ENCODE measurements at places on chromosomes 12 and 14.

DNA sequence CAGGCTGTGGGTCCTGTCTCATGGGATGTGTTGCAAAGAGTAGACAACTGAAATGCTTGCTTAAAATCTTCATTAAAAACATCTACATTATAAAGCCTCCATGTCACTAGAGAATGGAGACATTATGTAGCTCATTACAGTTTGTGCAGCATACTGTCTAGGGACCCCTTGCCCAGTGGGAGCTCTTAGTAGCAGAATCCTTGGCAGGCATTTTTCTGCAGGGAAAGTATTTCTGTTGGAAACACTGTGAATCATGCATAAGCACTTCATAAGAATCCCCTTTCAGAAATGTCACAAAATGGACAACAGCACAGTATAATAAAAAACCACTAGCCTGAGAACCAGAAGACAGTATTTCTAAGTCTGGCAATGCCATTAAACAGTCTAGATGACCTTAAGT lies 174.3 kb downstream of the MGAT4C start:
- no peak for DNase-seq

DNA sequence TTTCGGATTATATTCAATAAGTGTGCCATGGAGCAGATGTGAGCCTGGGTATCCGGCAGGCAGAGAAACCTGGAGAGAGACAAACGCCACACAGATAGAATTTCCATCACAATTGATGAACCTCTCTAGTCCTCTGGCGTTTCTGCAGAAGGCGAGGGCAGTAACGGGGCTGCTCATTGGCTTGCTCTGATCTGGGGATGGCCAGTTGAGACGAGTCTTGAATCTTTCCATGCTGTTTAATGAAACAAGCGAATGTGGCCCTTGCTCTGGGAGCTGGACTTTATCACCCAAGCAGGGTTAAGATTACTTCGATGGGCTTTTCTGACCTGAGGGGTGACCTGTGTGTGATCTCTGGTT lies 42.4 kb upstream of the CLMN start:
- no peak for DNase-seq

- DNase-seq: no peak
These were observed 26.4 kb downstream of the EID3 start for GRCh38 chr12:104329707-104330532.

DNA sequence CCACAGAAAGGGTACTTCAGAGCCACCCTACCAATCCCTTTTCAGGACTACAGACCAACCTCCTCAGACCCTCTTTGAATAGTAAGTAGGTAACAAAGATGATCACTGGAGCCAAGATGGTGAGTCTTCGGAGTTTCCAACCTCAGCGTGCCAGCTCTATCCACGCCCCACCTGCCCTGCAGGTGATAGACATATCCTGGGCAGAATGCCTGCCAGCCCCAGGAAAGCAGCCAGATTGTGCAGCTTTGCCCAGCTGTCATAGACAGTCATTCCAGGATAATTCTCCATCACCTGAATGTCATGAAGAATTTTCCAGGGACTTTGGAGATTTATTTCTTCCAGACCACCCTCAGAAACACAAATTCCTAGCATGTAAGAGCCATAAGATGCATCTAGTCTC lies 434.4 kb downstream of the RGS6 start:
- DNase-seq: no peak

DNA sequence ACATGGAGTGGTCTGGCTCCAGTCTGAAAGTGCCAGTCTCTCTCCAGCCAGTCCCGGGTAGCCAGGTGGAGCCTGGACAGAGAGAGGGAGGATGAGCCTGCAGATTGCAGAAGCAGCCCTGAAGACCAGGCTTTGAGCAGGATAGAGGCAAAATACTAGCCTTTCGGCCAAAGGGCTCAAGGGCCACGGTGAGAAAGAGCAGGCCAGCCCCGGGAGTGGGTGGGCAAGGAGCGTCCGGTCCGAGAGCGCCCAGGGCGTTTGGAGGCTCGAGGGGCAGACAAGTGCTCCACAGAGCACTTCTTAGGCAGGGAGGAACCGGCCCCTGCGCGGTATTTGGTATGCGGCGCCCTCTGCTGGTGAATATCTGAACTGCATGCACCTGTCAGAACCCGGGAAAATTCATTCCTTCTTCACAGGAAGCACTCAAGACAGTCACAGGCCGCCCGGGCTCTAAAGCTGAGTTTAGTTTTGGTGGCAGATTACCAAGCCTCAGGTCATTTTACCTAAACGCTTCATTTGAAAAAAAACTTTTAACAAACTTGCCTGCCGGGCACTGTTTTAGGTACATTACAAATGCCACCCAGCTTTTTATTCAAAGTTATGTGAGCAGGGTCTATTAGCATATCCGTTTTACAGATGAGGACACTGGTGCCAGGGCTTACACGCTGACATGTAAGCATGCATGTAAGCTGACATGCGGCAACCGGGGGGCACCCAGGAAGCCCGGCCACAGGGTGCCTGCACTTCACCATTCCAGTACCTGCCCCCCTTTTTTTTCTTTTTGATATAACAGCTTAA lies 21.0 kb upstream of the PSMC1 start:
- peak; percentile 86 for DNase-seq

DNA sequence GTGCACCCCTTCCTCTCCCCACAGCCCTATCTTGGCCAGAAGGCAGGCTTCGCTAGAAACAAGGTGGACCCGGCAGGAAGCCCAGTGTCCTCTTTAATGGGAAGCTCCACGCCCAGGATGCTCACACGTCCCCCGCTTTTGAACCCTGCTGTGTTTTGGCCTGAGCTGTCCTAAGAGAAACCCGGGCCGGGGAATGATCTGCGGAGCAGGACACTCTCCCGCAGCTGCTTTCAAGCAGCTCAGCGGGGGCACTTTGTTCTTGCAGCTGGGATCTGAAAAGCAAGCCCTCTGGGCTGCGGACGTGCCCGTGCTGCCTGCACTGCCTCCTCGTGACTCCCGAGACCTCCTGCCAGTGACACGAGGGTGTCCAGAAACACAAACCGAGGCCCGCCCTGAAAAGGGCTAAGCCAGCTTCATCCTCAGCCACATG lies 30.0 kb downstream of the SCARB1 start:
- no peak for DNase-seq

DNA sequence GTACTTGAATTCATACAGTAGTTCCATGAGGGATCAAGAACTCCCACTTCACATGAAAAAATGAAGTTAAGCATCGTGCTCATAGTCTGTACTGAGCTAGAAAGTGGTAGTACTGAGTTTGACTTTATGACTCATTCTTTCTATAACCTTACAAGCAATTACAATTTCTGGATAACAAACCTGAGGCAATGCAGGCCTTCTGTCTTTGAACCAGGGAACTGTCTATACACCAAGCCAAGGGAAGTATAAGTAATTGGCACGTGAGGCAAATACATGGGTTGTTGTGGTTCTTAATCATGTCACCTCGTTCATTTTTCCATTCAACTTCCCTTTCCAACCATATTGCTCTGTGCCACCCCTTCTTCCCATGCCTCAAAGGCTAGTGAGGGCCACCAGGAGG lies 16.8 kb downstream of the GNS start:
- DNase-seq: no peak

DNA sequence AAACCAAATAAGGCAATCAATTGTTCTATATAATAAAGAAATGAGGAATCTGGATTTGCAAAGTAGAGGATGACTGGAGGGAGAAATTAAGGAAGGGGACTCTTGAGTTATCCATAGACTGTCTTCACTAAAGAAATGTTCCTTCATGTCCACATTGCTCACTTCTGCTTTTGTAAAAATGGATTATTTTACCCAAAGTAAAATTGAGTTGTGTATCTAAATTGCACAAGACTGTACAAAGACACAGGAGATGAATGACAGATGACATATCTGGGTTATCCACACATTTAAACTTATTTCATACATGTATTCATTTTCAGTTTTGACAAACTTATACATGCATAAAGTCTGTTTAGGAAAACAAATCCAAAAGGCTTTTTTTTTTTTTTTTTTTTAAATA lies 11.3 kb downstream of the ATP2B1 start:
- no peak for DNase-seq

DNA sequence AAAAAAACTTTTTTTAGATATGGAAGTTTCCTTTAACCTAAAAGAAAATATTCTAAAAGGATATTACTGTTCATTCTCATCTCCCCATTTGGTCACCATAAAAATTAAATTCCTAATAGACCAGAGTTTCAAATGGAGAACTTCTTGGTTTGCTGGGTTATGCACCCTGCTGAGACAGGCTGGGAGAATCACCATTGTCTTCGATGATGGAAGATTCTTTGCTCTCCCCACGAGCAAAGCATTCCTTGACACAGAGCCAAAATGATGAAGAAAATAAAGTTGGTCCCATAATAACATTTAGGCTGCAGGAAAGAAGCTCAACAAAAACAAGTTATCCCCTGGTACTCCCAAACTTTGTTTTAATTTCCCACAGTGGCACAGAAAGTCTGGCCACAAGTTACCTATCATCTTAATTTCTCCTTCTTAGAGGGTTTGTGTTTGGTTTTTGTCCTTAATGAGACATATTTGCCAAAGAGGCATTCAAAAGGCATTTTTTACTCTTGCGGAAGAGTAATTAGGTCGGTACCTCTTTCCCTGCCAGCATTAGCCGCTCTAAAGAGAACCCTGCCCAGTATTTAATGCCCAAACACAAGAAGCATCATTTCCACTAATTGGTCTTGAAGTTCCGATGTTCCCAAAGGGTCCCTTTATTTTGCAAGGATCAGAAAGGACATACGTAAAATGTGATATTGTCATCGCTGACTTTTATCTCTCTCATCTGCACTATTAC lies 4.8 kb downstream of the DIO2 start:
- no peak for DNase-seq

DNA sequence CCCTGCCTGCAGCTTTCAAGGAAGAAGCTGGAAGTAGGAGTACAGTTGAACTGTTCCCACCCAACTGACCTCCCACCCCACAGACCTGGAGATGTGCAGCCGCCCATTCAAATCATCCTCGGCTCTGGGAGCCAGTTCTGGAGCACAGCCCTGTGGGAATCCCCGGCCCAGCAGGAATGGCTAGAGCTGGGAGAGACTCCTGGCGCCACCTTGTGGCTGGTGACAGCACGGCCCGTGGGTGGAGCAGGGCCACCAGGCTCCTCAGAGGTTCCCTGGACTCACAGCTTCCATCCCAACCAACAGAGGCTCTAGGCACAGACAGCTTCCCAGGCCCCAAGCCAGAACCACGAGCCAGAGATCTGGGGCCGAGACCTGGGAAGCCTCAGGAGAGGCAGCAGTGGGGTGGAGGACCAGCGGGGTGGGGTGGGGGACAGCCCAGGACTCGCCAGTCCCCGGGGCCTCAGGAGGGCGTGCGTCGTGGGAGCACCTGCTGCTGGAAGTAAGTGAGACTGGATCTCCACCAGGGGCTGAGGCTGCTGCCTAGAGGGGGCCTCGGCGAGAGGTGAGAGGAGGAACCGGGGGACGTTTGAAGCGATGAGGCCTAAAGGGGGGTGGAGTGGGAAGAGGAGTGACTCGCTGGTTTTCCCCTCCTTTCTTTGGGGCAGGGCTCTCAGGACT lies 43.4 kb downstream of the RNF34 start:
- peak; percentile 78 for DNase-seq

All from stimulated activated effector memory CD8-positive, alpha-beta T cell treated with anti-CD3 and anti-CD28 coated beads, Interleukin-12 subunit alpha, Interleukin-12 subunit beta, amount 100 ng/mL, for 72 hours (primary cell).